ENCODE measurements at places on chromosomes 16 and 17. TPM values are rescaled to one million over a fixed set of nuclear protein-coding genes. Genes with fewer than 3 reads are reported as not detected.

DNA sequence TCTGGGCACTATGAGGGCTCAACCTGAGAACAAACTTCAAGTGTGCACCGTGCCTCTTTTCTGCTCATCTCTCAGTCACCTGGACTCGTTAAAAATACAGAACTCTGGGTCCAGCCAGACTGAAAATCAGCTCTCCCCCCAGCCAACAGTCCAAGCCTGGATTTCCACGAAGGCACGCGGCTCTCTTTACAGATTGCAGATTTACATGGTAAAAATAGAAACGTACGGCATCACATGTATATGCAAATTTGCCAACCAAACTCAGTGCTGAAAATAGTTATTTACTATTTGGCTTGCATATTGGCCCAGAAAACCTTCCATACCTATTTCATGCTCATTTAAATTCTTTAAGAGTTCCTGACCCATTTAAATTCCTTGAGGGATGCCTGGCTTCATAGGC, 315.8 kb downstream of the MAF start:
- no peak overlapping the region for H3K4me3 ChIP-seq
- no peaks in the 10 kb centered on the region for H3K36me3 ChIP-seq
- H3K27me3 ChIP-seq, result no peaks in the 10 kb centered on the region
- H3K27ac ChIP-seq, result no peak overlapping the region

GRCh38 chr17:7707446-7707845, 2.4 kb downstream of the EFNB3 start:
- no peaks in the 10 kb centered on the region for H3K36me3 ChIP-seq
- DNase-seq, result no peak
- peaks cover 7% of the 10 kb centered on the region for H3K4me1 ChIP-seq

DNA sequence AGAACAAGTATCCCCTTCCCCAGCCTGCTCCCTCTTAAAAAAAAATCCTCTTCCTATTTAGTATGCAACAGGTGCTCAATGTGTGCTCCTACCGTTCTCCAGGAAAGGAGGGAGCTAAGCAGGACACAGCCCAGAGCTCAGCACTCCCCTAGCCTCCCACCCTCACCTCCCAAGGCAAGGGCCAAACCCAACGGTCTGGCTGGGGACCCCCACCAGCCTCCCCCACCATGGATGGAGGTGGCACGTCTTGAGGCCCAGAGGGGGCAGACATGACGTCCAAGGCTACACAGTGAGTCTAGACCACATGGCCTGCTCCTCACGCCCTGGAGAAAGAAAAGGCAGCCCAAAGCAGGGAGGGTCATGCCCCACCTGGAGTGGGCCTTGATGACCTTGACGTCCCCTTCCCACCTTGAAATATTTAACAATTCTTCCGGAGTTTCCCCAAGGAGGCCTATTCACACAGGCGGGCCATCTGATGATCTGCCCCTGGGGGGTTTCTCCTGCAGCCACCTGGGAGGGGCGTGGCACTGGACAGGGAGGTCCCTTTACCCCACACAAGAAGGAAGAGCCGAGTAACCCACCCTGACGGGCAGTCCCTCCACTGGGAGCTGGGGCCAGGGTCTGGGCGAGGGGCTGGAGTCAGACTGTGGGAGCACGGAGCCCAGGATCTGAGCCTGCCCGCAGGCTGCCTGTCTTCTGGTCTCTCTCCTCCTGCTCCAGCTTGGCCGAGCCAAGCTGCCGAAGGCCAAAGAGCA, 89.4 kb upstream of the CBX4 start:
- no peak overlapping the region for H3K4me3 ChIP-seq
- no peaks in the 10 kb centered on the region for H3K4me1 ChIP-seq
- DNase-seq, result no peak
- H3K36me3 ChIP-seq, result no peaks in the 10 kb centered on the region

DNA sequence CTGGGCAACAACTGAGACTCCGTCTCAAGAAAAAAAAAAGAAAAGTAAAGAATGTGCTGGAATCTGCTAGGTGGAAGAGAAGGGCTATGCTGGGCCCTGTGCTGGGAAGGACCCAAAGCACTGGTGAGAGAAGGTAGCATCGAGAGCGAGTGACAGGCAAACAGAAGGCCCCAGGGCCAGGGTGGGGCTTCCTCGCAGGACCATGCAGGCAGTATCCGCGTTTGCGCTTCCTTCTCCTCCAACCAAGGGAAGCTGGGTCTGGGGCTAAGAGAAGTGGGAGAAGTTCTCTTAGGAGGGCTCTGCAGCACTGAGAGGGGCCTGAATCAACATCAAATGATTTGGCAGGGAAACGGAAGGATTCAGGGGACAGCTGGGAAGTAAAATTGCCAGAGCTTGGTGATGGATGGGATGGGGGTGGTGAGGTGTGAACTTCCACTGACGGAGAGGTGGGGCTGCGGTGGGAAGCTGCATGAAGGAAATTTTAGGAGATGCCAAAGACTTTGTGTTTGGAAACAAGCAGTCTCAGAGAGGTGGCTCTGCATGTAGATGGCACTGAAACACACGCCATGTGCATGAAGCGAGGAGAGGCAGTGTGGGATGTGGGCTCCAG, 5.2 kb upstream of the ECI1 start:
- no peak overlapping the region for H3K27ac ChIP-seq
- peaks cover 9% of the 10 kb centered on the region for H3K4me1 ChIP-seq
- no peak for DNase-seq
- H3K27me3 ChIP-seq, result no peaks in the 10 kb centered on the region
- peaks cover 17% of the 10 kb centered on the region for H3K36me3 ChIP-seq
- H3K4me3 ChIP-seq, result no peak overlapping the region

CLEC19A gene
- total RNA-seq, result 0.23 TPM

CTF1 gene
- total RNA-seq, result 9.8 TPM

CALB2 gene
- total RNA-seq, result 6.9 TPM

OR4D1 gene
- not detected for total RNA-seq

SLFN14 gene
- not detected for total RNA-seq

CD300LF gene
- 0.59 TPM for total RNA-seq

GRCh38 chr16:6153901-6154300, 1056.3 kb upstream of the EEF2KMT start:
- H3K4me1 ChIP-seq, result no peaks in the 10 kb centered on the region
- no peak overlapping the region for H3K27ac ChIP-seq
- H3K36me3 ChIP-seq, result no peaks in the 10 kb centered on the region
- H3K4me3 ChIP-seq, result no peak overlapping the region
- DNase-seq, result no peak

- H3K4me3 ChIP-seq, result no peak overlapping the region
- no peaks in the 10 kb centered on the region for H3K4me1 ChIP-seq
- peak overlapping the region; percentile 33 for H3K27ac ChIP-seq
- no peaks in the 10 kb centered on the region for H3K27me3 ChIP-seq
- no peaks in the 10 kb centered on the region for H3K36me3 ChIP-seq
Observed at GRCh38 chr16:14486520-14487303, 143.3 kb downstream of the PARN start.

GRCh38 chr17:72301887-72302286, 181.1 kb downstream of the SOX9 start:
- no peaks in the 10 kb centered on the region for H3K4me1 ChIP-seq
- no peak overlapping the region for H3K4me3 ChIP-seq
- H3K27ac ChIP-seq, result no peak overlapping the region
- no peaks in the 10 kb centered on the region for H3K27me3 ChIP-seq
- no peaks in the 10 kb centered on the region for H3K36me3 ChIP-seq

DNA sequence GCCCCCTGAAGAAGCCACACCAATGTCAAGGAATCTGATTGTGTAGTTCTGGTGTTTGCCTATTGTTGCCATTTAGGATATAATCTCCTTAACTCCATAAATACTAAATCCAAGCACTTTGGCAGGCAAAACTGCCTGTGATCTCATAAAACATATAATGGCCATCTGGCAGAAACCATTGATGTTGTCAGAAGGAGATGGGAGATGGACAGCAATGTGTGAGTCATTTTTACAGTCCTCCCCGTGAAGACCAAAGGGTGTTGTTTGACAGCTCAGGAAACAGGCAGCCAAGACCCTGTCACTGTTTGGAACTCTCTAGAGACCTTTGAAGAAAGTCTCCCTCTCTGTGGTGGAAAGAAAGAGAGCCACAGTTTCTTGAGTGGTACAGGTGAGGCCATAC, 454.1 kb downstream of the HS3ST3B1 start:
- no peak for DNase-seq
- no peaks in the 10 kb centered on the region for H3K4me1 ChIP-seq
- no peak overlapping the region for H3K27ac ChIP-seq
- no peaks in the 10 kb centered on the region for H3K36me3 ChIP-seq
- no peak overlapping the region for H3K4me3 ChIP-seq
- H3K27me3 ChIP-seq, result no peaks in the 10 kb centered on the region

DNA sequence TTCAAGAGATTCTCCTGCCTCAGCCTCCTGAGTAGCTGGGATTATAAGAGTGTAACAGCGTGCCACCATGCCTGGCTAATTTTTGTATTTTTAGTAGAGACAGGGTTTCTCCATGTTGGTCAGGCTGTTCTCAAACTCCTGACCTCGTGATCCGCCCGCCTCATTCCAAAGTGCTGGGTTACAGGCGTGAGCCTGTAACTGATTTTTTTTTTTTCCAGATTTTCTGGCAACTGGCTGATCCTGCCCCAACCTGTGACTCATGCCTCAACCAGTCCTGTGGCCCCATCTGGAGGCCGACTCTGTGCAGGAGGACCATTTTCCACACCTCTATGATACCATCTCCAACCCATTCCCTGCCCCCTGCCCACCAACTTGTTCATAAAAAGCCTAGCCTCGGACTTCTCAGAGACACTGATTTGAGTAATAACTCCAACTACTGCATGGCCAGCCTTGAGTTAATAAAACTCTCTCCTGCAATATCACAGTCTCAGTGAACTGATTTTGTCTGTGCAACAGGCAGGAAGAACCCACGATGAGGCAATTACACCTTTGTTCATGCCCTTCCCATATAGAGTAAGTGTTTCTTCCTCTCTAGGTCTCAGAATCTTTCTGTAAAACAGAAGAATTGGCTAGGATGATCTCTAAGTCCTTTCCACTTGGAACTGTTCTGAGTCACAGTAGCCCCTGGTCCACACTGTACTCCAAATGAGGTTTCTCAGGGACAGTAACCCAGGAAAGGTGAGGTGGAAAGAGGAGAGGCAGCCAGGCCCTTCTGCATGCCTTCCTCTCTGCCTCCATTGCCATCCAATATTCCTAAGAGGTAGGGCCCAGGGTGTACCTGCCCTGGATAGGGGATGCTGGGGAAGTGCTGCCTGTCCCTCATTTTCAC, 8.8 kb upstream of the CNOT1 start:
- no peaks in the 10 kb centered on the region for H3K27me3 ChIP-seq
- H3K36me3 ChIP-seq, result no peaks in the 10 kb centered on the region
- no peak overlapping the region for H3K4me3 ChIP-seq
- H3K4me1 ChIP-seq, result no peaks in the 10 kb centered on the region
- no peak for DNase-seq
- H3K27ac ChIP-seq, result no peak overlapping the region

HEATR9 gene
- not detected for total RNA-seq

GRCh38 chr16:72312828-72313227, 140.9 kb upstream of the PMFBP1 start:
- no peaks in the 10 kb centered on the region for H3K4me1 ChIP-seq
- no peaks in the 10 kb centered on the region for H3K36me3 ChIP-seq
- no peak for DNase-seq

GRCh38 chr17:74671031-74671771, 41.5 kb downstream of the CD300LF start:
- H3K27ac ChIP-seq, result no peak overlapping the region
- H3K36me3 ChIP-seq, result no peaks in the 10 kb centered on the region

CTRB2 gene
- not detected for total RNA-seq

KRT20 gene
- total RNA-seq, result not detected

DNA sequence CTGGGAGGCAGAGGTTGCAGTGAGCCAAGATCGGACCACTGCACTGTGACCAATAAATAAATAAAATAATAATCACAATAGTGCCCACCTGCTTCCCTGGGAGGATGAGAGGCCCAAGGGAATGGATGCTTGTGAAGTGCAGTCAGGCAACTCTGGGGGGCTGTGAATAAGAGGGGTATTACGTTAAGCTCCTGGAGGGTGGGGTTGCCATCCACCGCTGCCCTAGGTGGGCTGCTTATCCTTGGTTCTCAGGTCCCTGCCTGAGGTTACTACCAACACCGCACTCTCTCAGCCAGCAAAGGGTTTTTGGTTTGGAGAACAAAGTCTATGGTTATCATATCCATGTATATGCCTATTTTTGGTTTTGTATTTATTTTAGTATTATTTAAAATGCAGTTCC, 48.6 kb upstream of the CBFA2T3 start:
- H3K4me3 ChIP-seq, result no peak overlapping the region
- no peak for DNase-seq
- H3K36me3 ChIP-seq, result no peaks in the 10 kb centered on the region
- no peaks in the 10 kb centered on the region for H3K4me1 ChIP-seq

- H3K27ac ChIP-seq, result peak overlapping the region; percentile 31
- DNase-seq, result peak; percentile 15
- H3K4me3 ChIP-seq, result no peak overlapping the region
- H3K4me1 ChIP-seq, result peaks cover 5% of the 10 kb centered on the region
- H3K27me3 ChIP-seq, result no peaks in the 10 kb centered on the region
Observed at GRCh38 chr17:69500911-69501429, 86.5 kb downstream of the MAP2K6 start.

HCRT gene
- not detected for total RNA-seq

DNA sequence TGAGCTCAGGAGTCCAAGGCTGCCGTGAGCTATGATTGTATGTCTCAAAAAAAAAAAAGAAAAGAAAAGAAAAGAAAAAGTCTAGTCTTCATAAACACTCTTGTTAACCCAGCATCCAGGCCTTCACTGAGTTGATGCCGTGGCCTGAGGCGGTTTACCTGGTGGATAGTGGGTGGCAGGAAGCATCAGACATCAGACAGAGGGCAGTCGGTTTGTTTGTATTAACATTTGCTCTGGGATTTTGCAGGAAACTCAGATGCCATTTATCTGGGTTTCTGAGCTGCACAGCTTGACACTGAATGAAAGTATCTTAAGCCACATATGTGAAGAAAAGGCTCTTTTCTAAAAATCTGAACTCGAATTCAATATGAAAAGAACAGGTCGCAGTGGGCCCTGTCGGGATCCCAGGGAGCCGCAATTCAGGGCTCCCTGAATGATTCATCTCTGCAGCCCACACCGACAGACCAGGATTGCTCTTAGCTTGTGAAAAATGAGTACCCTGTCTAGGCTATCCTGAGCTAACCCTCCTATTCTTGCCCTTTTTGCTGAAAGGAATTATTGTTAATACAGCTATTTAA, 1.1 kb upstream of the DBNDD1 start:
- no peak overlapping the region for H3K4me3 ChIP-seq
- no peaks in the 10 kb centered on the region for H3K36me3 ChIP-seq
- no peak for DNase-seq
- peaks cover 7% of the 10 kb centered on the region for H3K4me1 ChIP-seq
- no peak overlapping the region for H3K27ac ChIP-seq

SNAI3 gene
- total RNA-seq, result 2.8 TPM

C16orf90 gene
- not detected for total RNA-seq

MYO15A gene
- 0.32 TPM for total RNA-seq

Measured in prostate gland (tissue), 2 donors.